ENCODE measurements at places on chromosomes 16 and 17.

GRCh38 chr17:8997994-8998628 lies 23.2 kb upstream of the NTN1 start:
- H3K27ac ChIP-seq = no peak overlapping the region
- H3K4me3 ChIP-seq = no peak overlapping the region
- H3K36me3 ChIP-seq = no peaks in the 10 kb centered on the region
- H3K27me3 ChIP-seq = peaks cover 34% of the 10 kb centered on the region
- peak; percentile 81 for DNase-seq

- H3K27ac ChIP-seq = no peak overlapping the region
- H3K4me1 ChIP-seq = no peaks in the 10 kb centered on the region
- no peaks in the 10 kb centered on the region for H3K36me3 ChIP-seq
- H3K4me3 ChIP-seq = no peak overlapping the region
These were observed 113.4 kb upstream of the FOXF1 start for GRCh38 chr16:86396901-86397311.

DNA sequence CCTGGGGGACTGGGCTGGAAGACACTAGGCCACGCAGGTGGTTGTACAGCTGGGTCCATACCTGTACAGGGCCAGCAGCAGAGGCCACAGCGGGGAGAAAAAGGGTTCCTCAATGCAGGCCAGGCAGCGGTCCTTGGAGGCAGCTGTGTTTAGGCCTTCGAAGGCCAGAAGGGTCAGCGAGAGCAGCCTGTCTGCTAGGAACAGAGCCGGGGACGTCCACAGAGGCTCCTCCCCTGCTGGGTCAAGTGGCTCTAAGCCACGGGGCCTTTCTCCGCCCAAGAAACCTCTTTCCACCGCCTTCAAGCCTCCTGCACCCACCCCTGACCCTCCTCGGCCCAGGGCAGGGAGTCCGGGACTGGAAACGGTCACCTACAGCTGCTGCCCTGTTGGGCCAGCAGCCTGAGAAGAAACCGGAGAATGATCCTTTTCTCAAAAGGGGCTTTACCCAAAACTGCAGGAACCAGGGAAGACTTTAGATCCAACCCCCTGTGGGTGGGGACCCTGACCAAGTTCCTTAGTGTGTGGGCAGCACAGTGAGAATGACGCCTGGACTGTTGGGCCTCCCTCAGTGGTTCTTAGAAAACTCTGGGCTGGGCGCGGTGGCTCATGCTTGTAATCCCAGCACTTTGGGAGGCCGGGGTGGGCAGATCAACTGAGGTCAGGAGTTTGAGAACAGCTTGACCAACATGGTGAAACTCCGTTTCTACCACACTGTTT lies 8.4 kb upstream of the SPATA2L start:
- H3K4me3 ChIP-seq = no peak overlapping the region
- no peaks in the 10 kb centered on the region for H3K36me3 ChIP-seq
- H3K27ac ChIP-seq = no peak overlapping the region
- no peaks in the 10 kb centered on the region for H3K27me3 ChIP-seq

DNA sequence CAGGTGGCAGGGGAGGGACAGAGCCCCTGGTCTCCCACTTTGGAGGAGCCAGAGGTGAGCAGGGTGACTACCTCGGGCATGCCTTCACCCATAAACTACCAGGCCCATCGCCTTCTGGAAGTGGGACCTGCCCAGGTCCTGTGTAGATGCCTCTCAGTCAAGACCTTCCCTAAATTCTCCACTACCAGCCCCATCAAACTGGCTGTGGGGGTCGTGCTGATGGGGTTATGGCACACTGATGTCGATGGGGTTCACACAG lies 5.8 kb upstream of the RAB37 start:
- DNase-seq = no peak
- no peak overlapping the region for H3K4me3 ChIP-seq
- no peak overlapping the region for H3K27ac ChIP-seq
- peaks cover 4% of the 10 kb centered on the region for H3K4me1 ChIP-seq

DNA sequence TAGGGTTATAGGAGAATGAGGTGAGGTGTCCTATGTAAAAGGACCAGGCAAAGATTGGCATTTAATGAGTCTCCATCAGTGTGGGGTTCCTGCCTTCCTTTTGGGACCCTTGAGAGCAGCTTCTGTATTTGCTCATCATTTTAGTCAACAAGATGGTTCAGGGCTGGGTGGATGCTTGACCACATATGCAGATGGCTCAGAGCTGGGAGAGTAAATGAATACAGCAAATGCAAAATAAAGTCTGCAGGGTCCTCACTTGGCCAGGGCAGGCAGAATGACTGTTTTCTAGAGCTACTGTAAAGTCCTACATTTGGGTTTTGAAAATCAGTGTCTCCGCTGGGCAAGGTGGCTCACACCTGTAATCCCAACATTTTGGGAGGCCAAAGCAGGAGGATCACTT lies 57.2 kb upstream of the ETV4 start:
- H3K27ac ChIP-seq = no peak overlapping the region
- no peak for DNase-seq
- no peaks in the 10 kb centered on the region for H3K36me3 ChIP-seq
